ENCODE measurements at places on chromosomes 1 and 21.

GRCh38 chr1:26767714-26768113 is 20.0 kb upstream of the PIGV start:
- no peak for DNase-seq

- DNase-seq, result no peak
These were observed 516.7 kb downstream of the NPHP4 start for GRCh38 chr1:5475572-5475971.

DNA sequence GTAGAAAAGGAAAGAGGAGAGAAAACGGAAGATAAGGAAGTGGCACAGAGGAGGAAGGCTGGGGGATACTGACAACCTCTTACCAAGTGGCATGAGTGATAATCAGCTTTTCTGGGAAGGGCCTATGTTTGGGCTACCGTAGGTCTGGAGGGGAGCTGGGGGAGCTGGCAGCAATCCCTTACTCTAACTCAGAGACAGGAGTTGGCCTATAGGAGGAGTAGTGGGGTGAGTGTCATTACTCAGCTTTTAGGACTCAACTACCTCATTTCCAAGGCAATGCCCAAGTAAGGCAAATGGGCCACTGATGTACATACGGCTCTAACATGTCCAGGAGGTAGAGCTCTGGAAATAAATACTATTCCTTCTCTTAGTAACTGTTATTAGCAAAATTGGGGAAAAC is 48.7 kb upstream of the DMRTA2 start:
- DNase-seq, result no peak

GRCh38 chr1:31387612-31388011 is 14.7 kb upstream of the FABP3 start:
- no peak for DNase-seq

DNA sequence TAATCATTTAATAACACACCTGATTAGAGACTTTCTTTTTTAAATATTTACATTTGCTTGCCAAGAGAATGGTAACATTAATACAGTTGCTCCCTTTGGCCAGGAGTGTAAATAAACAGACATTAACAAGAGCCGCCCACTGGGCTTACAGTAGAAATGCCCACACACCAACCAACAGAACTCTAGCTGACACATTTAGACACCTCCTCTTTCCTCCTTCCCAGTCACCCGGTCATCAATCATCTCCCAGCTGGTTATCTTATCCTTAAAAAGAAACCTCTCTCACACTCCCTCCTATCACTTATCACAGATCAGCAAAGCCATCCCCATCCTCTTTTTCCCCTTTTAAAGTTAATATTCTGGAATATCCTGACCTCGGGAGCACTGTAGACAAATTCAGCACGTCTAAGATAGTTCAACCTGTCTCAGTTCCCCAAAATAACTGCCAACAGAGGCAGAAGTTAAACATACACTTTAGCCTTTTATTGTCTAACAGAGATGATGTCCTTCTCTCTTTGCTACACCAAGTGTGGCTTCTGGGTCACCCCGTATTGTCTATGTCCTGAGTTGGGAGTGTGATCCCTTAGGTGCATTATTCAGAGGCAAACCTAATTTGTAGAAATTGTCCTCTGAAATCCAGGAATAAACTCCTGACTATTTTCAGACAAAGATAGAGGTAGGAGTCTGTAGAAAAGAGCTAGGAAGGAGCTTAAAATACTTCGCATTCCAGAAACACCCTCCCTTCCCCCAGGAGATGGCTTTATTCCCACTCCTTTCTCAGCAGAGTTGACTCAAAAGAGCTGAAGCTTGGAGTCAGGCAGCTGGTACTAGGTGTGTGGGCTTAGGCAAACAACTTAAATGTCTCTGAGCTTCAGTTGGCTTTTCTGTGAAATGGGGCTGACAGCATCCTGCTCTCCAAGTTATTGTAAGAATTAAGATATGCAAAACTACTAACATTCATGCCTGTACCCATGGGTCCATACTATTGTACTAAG is 8.8 kb downstream of the MYCL start:
- DNase-seq, result peak; percentile 24

DNA sequence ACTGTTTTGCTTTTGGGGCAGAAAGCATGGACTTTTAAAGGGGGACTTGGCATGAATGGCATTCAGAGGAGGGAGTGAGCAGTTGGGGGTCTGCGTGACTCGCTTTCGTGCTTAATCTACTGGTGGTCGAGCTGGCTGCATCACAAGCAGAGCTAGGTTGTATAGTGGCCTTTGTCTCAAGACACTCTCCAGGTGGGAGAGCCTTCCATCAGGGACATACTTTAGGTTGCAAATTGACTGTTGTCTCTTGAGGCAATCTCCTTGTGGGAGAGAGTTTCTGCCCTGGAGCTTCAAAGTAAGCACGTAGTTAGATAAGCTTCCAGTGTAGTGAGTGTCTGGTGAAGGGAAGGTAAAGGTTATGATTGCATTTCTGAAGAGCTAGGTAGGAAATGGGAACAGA is 93.9 kb downstream of the C1orf21 start:
- DNase-seq, result no peak

GRCh38 chr1:77900687-77901293 is 12.4 kb downstream of the NEXN start:
- DNase-seq, result peak; percentile 59

DNA sequence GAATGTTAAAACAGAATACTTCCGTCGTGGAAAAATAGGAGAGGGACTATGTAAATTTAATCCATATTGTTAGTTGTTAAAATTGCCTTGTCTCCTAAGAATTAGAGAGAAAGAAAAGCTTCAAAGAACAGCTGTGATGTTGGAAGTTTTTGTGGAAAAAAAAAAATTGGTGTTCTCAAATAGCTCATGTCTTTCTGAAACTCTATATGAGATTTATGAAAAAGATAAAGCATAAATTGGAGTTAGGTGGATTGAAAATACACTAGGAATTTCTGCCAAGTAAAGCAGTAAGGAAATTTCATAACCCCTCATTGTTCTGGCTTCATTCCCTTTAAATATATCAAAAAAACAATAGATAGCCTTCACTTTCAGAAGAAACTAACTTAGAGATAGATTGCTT is 274.0 kb upstream of the ADAMTS5 start:
- no peak for DNase-seq

GRCh38 chr1:10122926-10123325 is 87.4 kb upstream of the KIF1B start:
- no peak for DNase-seq

DNA sequence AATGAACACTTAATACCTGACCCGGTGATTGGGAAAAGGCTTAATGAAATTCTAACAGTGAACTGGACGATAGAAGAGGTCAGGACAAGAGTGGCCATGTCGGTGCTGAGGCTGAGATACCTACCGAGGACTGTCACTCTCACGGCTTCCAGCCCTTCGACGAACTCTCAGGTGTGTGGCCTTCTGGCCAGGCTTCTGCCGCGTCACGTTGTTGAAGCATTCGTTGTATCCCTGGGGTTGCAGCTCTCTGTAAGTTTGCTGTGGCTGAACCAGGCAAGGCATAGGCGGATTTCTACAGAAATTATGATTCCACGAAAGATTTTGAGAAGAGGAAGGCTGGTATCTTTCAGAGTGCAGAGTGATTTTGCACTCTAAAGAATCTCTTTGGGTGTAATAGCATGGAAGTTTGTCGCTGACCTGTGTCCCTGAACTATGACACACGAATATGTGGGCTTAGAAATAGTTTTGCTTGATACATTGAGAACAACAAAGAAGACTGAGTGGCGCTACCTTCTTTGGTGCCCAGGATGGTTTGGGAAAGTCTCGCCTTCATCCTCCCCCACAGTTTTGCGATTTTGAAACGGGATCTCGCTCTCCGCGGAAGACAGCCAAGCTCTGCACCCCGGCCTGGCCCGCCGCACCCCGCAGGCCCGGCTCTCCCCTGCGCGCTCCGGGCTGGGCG is 403 bp upstream of the EPHX4 start:
- no peak for DNase-seq

DNA sequence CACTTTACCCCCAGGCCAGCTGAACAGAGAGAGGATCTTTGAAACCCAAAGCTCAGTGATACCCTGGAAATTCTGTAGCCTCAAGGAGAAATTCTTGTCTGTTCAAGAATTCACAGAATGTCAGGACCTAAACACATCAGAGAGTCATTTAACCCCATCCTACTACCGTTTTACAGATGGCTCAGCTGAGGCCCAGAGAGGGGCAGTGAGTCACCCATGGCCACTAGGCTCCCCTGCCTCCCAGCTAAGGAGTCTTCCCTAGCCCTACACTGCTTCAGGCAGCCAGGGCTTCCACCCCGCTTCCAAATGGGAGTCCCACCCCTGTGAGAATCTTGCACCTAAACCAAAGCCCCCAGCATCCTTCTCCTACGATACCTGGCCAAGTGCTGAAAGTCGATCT is 28.3 kb downstream of the VWA5B1 start:
- DNase-seq, result no peak

- no peak for DNase-seq
These were observed 313.5 kb downstream of the DISC1 start for GRCh38 chr1:231940116-231940515.

GRCh38 chr1:4656533-4657140 is 2.2 kb downstream of the AJAP1 start:
- DNase-seq, result no peak

DNA sequence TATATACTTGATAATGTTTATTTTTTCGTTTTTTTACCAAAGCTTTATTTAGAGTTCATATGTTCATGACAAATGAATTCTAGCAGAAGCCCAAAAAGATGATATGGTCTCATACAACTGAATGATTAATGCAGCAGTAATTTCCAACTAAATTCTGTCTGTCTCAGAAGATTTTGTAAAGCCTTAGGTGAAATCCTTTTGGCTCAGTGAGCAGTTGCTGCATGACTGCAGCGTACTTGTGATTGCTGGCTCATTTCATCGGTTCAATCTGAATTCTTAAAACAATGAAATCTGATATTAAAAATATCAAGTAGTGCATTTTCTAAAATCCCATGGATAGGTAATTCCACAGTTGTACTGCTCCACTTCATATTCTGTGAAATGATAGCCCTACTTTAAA is 73.2 kb downstream of the AK5 start:
- no peak for DNase-seq

DNA sequence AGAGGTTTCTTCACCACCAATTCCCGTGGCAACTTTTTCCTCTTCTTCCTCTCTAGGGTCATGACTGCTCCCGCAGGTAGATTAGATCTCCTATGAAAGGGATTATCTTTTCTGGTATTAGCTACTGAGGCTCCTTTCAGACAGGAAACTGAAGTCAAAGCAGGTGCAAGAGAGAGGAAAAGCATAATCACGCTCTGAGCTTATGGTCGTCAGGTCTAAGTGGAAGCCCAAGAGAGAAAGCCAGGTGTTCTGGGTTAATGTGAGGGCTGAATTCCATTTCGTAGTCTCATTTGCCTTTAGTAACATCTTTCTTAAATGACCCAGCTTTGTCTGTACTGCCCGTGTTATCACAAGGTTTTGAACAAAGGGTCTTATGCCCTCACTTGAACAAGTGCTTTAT is 8.3 kb upstream of the MAP3K21 start:
- DNase-seq, result no peak

DNA sequence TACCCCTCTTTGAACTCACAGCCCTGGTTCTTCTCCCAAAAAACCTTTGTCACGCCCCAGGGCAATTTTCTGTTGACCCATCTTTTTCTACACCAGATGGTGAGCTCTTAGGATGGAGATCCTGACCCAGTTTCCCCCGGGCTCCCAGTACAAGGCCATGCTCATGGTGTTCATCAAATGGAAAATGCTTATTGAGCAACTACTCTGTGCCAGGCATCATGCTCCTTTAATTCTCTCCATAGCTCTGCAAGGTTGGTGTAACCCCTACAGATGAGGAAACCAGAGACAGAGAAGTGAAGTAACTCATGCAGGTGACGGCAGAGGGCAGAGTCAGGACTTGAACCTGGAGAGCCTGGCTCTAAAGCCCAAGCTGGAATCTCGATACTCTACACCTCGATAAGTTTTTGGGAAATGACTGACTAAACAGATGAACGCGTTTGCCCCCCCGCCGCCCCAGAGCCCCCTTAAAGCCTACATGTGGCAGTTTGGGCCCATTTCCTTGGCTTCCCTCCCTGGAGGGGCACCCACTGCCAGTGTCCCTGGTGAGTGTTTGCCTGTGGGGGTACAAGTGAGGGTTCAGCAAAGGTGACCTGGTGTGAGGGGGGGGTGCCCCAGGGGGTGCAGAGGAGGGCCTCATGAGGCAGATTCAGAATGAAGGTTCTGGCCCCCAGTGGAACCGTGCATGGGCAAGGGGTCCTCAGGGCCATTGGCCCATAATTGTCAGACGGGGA is 30.2 kb upstream of the RUNX3 start:
- no peak for DNase-seq

DNA sequence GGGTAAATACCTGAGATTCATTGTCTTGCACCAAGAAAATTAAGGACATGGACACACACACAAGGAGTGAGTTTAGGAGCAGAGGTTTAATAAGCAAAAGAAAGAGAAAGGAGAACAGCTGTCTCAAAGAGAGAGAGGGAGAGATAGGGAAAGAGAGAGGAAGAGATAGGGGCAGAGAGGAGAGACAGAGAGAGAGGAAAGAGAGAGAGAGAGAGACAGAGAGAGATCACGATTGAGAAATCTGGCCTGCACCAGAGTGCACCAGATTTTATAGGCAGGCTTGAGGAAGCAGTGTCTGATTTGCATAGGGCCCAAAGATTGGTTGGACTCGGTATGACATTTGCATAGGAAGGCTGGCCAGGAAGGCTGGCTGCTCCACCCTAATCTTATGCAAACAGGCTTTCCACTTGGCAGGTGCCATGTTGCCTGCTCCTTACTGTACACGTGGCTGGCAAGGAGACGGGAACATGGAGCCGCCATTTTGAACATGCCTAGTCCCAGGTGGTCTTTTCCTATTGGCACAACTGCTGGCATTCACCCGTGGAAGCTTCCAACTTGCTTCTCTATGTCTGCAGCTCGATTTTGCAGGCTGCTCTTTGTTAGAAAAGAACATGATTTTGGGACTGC is 419.9 kb downstream of the ZP4 start:
- no peak for DNase-seq
